ENCODE measurements at places on chromosomes 6 and 20. TPM values are rescaled to one million over a fixed set of nuclear protein-coding genes. Genes with fewer than 3 reads are reported as not detected.

GRCh38 chr6:17269840-17270239, 11.3 kb upstream of the RBM24 start:
- no peak for DNase-seq

DNA sequence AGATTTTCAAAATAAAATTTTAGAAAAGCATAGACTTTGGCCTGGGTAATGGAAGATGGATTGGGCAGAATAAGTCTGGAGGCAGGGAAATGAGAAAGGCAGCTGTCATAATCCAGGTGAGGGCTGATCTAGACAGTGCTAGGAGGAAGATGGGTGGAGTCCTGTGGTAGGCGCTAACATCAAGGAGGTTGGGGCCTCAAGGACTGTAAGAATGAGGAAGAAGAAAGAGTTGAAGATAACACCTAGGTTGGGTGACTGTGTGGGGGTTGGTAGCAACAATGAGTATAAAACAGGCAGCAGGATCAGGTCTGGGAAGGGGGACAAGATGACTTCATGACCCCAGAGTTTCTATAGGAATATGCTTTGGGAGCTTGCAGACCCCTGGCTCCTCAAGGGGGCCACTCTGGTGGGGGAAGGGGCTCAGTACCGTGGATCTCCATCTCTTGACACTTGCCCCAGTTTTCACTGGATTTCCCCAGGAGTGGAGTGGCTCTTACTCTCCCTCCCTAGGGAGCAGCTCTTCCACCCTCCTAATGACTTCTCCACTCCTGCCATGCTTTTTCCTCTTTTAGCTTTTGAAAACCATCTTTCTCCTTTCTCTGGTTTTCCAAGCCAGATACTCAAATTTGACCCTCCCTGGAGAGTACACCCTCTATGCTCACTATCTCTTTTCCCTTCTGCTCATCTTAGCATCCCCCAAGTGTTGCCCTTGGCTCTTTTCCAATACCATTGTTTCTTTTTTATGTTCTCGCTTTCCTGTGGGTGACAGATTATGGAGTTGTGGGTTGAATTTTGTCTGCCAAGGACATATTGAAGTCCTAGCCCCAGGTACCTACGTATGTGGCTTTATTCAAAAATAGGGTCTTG, 14.8 kb downstream of the TRIM31 start:
- DNase-seq, result no peak

DNA sequence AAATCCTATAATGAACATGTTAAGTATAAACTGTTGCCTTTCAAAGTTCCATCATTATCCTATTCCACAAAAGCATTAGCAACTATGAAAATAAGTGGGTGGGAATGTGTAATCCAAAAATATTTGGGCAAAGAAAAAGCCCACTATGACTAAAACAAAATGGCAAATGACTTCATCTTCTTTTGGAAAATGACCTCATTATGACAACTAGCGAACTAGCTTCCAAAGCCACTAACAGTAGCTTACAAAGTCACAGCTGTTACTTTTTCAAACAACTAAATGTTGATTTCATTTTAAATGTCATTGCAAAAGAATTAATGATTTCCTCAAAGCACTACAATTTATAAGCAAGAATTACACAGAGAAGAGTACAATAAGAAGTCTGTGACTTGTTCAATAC, 49.8 kb upstream of the RUNX2 start:
- DNase-seq, result no peak

DNA sequence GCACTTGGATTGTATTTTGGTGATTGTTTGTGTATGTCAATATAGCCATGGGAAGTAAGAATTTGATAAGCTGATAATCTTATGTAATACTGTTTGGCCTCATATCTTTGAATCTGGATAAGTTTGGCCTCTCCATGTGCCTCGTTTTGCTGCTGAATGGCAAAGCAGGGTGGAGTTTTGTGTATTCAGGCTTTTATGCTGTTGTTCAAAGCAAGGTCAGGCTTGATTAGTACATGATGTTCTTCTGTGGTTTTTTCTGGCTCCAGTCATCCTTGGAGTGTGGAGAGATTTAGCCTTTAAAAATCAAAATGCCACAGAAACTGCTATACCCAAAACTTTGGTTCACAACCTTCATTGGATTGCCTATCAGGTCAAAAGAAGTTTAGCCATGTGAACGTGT, 728.9 kb upstream of the GJE1 start:
- no peak for DNase-seq

Gene ARMC12
- total RNA-seq, result 1.0 TPM

Gene C20orf141
- not detected for total RNA-seq

Gene BACH2
- 5.6 TPM for total RNA-seq
